Mammary epithelial cell (primary cell): ENCODE measurements at places on chromosomes 3 and 15.
A peak's percentile ranks its signal among the peaks of the same experiment; 100 is the strongest.

DNA sequence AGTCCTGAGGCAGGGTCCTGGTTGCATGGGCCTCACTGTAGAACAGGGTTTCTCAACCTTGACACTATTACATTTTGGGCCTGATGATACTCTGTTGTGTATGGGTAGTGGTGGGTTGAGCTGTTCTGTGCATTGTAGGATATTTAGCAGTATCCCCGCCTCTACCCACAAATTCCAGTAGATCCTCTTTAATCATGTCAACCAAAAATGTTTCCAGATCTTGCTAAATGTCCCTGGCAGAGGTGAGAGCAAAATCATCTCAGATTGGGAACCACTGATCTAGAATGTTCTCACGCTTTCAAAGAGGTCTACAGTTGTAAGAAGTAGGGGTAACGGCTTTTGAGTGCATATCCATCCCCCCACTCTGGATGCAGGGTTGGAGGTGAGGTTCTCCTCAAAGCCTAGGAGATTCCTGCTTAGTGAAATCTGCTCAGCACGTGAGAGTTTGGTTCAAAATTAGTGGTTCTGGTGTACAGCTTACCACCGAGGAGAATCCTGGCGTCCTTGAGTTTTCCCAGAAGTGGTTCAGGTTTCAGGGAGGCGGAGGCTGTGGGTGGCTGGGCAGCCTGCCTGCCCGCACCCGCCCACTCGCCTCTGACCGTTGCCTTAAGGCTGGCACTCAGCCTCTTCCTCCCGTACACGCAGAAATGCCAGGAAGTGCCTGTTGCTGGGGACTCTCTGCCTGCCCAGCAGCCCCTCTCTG, 5.3 kb downstream of the ACVR2B start:
- peak; percentile 67 for DNase-seq

- DNase-seq = no peak
Measured at GRCh38 chr3:177538750-177539730, 341.8 kb upstream of the TBL1XR1 start.

GRCh38 chr3:99873269-99874102, 55.8 kb downstream of the CMSS1 start:
- no peak for DNase-seq

- DNase-seq = no peak
Measured at GRCh38 chr15:47412136-47412535, 305.2 kb upstream of the SEMA6D start.

DNA sequence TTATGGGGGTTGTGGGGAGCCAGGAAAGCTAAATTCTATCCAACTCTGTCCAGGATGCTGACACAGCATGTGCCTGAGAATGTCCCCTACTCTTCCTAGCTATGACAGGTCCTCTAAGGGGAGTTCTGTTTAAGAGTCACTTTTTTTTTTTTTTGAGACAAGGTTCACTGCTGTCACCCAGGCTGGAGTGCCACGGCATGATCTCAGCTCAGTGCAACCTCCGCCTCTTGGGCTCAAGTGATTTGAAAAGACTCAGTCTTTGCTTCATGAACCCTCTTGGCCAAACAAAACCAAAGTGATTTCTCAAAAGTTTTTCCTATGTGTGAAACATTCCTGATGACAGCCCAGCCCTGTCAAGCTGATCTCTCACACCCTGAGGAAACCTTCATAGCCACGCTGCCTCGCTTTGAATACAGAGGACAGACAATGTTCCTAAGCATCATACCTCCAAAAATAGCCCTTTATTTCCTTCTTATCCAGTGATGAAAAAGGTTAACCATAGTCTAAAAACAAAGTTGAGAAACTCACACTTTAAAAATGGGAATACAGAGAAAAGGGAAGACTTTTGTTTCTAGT, 105.5 kb upstream of the PROK2 start:
- no peak for DNase-seq

GRCh38 chr3:9420850-9421549, 23.6 kb downstream of the SETD5 start:
- DNase-seq = peak; percentile 57

DNA sequence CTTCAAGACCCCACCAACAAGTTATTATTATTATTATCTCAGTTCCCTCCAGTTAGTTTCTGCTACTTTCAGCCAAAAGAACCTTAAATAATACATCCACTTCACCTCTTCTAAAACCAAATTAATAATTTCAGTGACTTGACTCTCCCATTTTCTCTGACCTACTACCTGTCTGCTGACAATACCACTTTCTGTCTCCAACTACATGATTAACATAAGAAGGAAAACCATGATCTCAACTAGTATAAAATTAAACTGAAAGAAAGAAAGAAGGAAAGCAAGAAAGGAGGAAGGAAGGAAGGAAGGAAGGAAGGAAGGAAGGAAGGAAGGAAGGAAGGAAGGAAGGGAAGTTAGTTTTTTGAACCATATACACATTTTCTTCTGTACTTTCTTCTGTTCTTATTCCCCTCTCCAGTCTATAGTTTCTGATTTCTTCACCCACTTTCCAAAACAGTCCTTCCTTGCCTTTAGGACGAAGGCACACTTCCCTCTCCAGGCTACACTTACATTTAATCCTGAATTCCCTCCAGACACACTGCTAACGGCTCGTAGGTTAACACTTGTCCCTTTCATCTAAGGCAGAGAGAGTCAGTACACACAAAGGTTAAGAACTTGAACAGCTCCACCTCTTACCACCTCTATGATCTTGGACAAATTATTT, 79.5 kb upstream of the GUCA1C start:
- no peak for DNase-seq

DNA sequence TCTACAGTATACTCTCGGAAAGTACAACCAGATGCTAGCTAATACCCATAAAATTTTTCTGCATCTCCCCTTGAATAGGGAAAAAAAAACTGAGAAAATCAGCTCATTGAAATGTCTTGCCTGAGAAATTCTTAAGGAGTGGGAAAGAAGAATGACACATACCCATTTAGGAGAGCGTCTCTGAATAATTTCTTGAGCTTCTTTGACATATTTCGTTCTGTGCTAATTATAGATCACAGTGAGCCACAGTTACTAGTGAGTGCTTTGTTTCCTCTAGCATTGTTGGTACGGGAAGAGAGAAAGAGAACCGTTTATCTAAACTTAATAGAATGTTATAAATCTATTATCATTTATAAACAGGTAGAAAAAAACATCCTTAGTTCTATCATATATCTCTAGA, 588.4 kb downstream of the UNC13C start:
- no peak for DNase-seq

DNA sequence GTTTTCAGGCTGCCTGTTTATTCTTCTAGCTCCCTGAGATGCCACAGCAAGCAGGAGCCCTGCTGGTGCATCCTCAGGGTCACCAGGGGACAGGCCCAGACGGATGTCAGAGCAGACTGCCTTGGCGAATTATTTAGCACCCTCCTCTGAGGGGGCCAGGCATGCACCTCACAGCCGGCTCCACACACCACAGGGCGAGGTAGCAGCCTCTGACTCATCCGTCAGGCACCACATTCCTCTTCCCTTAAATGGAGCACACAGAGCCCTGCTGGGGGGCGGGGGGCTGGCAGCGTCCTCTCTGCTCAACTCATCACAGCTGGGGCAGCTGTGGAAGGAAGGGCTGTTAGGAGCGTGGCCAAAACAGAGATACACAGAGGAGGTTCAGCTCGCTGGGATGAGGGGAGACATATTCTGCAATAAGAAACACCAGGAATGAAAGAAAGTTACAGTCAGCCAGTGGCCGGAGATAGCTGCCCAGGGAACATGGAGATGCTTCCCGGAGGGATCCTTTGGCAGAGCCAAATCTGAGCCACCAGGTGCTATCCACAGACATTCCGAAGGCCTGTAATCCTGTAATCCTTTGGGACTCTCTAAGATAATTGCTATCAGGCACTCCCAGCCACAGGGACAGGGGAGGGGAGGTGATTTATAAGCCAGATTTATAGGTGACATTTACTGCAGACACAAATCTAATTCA, 13.9 kb upstream of the PRICKLE2 start:
- DNase-seq = peak; percentile 83

GRCh38 chr15:90315278-90315982, 36.7 kb upstream of the ZNF774 start:
- peak; percentile 48 for DNase-seq

DNA sequence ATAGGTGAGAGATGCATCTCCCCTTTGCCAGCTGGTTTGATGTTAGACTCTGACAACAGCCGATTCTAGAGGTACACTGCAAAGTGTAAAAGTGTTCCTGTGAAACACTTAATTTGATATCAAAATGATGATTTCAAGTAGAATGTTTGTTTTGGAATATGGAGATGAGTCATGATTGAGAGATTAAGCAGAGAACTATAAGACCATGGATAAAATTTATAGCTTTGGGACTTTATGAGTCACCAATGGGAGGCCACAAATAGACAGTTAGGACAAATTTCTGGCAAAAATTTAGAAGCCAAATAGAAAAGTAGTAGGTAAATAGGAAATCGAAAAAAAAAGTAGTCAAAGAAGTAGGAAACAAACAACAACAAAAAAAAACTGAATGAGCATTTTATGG, 672.5 kb downstream of the NSUN3 start:
- DNase-seq = no peak
